Cortex of kidney (tissue), 1 donor: ENCODE measurements at places on chromosomes 16 and 17.

GRCh38 chr16:68378436-68379415, 67.9 kb downstream of the PRMT7 start:
- DNase-seq = no peak

DNA sequence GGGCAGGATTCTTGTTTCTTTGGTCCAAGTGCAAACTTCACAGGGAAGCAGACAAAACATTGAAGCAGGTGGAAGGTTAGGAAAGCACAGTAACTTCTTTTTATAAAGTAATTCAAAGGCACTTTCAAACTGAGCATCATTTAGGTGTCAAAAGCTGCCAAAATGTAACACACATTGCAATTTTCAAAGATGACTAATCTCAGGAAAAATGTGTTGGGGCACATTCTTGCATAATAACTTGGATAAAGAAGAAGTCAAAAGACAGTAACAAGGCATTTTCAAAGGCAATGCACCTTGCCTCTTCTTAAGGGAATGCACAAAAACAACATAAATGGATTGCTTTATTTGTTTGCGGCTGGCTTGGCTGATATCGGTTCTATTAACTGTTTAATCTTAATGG, 3.6 kb downstream of the KCNJ2 start:
- DNase-seq = no peak

GRCh38 chr16:50999181-50999580, 151.9 kb downstream of the SALL1 start:
- no peak for DNase-seq

- DNase-seq = no peak
These were observed 36.9 kb downstream of the YPEL2 start for GRCh38 chr17:59368218-59368857.

DNA sequence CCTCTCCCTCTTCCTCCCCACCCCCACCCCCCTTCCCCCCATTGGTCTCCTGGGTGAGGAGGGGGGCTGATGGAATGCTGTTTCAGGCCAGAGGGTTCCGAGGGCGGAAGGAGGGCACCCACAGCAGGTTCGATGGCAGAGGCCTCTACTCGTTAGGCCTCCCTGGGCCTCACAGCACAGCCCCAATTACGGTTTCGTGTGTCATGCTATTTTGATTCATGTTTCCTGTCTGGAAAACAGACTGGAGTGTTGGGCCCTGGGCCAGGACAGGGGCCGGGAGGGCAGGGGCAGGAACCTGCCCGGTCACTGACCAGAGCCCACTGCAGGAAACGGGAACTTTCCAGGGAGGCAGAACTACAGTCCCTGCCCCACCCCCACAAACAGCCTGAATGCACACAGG, 138.2 kb downstream of the C16orf95 start:
- DNase-seq = no peak

DNA sequence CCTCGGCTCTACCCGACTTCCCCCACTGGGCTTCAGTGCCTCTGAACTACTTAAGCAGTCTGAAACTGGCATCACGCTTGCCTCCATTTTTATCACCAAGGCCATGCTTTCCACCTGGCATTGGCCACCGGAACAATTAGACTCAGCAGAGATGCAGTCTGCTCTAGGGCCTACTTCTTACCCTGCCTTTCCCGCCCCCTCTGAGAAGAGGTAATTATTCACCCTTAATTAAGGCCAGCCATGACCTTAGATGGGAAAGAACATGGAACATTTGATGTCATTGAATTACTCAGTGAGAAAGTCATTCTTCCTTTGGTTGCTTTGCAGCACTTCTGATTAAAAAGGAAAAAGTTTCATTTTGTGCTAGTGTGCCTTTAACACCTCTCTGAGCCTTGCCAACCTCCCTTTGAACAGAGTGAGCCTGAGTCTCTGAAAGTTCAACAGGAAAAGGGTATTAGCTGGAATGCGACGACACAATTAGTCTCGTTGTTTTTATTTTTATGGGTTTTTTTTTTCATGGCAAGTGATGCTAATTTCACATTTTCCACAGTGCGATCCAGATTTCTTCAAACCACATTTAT, 60.9 kb upstream of the TNRC6A start:
- DNase-seq = no peak

- no peak for DNase-seq
These were observed 13.7 kb upstream of the GUCY2D start for GRCh38 chr17:7988750-7989178.

GRCh38 chr16:66751053-66751302, 431 bp downstream of the DYNC1LI2 start:
- DNase-seq = no peak

- no peak for DNase-seq
These were observed 4.8 kb upstream of the HOXB8 start for GRCh38 chr17:48619826-48620449.

GRCh38 chr16:74660383-74660782, 6.3 kb downstream of the RFWD3 start:
- DNase-seq = no peak

- no peak for DNase-seq
These were observed 18.4 kb downstream of the SYT17 start for GRCh38 chr16:19186408-19186807.

GRCh38 chr17:73042809-73043685, 49.4 kb downstream of the SLC39A11 start:
- no peak for DNase-seq

GRCh38 chr17:77631307-77631706, 327.2 kb upstream of the TNRC6C start:
- no peak for DNase-seq
